DMS53 (cell line): ENCODE measurements at places on chromosomes 12 and 14.

DNA sequence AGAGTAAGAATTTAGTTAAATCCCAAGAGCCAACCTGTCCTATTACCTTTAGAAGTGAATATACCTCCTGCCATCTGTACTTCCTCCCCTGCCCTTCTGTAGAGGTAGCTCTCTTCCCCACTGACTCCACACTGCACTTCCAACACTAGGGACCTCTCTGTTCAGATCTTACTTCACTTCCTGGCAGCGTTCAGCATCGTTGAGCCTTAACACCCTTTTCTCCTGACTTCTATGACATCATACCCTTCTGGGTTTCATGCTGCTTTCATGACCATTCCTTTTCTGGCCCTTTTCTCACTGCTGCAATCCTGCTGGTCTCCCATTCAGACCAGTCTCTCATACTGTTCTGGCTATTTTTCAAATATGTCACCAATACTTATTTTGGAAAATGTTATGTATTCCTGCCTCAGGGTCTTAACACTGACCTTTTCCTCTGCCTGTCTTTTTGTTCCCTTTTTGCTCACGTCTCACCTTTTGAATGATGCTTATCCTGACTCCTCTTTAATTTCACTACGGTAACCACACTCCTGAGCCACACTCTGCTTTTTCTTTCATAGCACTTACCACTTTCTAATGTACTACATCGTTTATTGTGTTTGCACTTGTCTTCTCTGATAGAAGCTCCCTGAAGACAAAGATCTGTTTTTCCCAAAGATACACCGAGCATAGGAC is 67.6 kb downstream of the PLEKHA5 start:
- DNase-seq: peak; percentile 59

GRCh38 chr12:63940310-63941005 is 96.0 kb downstream of the SRGAP1 start:
- no peak for DNase-seq

DNA sequence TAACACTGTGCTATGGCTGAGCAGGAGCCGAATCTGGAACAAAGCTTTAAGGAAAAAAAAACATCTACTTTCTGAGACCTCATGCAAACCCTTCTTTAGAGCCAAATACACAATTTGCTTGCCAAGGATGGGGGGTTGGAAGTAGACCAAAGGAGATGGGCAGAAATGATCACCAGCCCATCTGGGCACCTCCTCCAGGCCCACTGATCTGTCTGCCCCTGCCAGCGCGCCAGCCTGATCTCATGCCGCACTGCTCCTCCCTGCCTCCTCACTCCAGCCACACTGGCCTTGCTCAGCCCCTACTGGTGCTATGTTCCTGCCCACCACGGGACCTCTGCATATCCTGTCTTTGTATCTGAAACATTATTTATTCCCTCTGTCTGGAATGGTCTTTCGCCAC is 24.8 kb upstream of the RAB35 start:
- DNase-seq: no peak

DNA sequence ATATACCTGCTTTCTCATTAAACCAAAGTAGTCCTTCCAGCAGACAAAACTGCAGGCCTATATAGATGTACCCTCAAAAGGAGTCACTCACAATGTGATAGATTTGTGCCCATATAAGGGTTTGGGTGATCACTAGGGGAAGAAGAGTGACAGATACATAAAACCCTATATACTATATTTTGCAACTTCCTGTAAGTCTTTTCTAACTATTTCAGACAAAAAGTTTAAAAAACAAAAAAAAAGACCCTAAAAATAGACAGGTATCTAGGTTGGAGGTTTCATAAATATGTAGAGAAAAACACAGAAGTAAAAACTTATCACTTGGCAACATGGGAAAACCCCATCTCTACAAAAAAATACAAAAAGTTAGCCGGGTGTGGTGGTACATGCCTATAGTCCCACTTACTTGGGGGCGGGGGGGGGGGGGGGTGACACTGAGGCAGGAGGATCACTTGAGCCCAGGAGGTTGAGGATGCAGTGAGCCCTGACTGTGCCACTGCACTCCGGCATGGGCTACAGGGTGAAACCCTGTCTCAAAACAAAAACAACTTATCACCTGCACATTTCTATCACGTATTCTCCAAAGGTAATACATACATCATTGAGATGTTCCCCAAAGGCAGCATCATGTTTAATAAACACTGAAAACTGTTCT is 2.9 kb downstream of the VCPKMT start:
- DNase-seq: no peak

DNA sequence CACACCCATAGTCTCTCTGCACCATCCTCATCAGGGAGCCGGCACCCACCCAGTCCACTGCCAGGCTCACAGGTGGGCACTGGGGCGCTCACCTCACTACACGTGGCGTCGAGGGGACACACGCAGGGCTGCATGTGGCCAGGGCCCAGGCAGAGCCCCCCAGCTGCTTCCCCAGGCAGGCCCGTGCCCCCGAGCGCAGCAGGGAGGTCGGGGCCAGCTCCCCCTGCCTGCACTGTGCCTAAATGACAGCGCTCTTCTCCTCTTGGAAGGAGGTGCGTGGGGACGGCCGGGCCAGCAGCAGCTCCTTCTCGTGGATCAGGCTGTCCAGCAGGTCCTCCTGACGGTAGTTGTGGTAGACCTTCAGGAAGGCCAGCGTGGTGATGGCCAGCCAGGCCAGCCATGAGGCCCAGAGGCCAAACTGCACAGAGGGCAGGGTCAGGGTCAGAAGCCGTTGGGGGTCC is 11.3 kb downstream of the TMEM179 start:
- peak; percentile 14 for DNase-seq

DNA sequence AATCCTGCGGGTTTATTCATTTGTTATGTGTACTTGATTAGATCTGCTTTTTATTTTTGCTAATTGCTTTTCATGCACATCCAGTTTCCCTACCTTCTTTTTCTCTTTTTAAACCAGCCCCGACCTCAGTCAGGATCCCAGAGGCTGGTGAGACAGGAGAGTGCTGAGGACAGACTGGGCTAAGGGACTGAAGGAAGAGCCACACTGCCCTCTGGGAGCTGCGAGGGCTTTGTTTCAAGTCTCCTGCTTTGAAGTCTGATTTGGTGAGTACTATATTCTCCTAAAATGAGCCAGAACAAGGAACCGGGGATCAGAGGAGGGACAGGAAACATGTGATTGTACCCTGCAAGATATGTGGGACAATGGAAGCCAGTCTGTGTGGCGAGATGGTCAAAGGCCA is 23.9 kb downstream of the PRICKLE1 start:
- DNase-seq: peak; percentile 37

GRCh38 chr12:115998119-115998633 is 279.3 kb downstream of the MED13L start:
- peak; percentile 76 for DNase-seq

DNA sequence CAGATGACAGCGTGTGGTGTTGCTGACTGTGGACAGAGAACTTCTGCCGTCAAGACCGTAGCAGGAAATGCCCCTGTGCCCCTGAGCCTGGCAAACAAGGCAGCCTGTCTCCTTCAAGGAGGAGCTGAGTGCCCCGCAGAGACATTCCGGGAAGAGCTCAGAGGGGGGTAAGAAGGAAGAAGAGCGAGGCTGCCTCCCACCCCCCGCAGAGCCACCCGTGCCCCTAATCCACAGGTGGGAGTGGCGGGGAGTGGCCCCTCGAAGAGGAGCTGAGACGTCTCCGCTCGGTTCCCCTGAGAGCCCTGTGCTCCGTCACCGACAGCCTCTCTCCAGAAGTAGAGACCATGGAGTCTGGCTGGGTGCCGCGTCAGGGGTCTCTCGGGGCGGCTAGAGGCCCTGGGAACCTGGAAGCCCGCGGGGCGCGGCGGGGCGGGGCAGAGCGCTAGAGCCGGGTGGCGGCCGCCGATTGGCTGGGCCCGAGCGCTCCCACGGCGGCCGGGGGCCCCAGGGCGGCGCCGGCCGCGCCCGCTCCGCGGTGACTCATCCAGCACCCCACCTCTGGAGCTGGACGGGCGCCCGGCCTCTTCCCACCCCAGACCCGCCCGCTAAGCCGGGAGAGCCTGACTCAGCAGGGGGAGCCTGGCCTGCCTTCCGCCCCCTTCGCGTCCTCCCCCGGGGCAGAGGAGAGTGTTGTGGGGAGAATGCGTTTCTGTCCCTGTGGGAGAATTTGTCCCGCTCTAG is 25.2 kb upstream of the KRT78 start:
- DNase-seq: peak; percentile 72

GRCh38 chr14:65281991-65282895 is 130.3 kb upstream of the FUT8 start:
- DNase-seq: no peak

DNA sequence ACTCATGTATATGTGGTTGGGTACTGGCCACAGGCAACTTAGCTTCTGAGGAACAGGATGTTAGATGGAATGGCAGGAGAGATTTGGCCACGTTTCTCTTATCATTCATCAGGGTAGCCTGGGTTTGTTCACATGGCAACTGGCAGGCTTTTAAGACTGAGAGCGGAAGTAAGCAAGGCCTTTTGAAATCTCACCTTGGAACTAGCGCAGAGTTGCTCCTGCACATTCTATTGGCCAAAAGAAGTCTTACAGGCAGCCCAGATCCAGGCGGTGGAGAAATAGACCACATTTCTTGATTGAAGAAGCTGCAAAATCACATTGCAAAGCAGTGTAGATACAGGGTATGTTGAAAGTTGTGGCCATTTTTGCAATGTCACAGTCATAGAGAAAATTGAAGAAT is 3.7 kb downstream of the CLEC4A start:
- DNase-seq: no peak

GRCh38 chr12:86613311-86613710 is 357.1 kb upstream of the MGAT4C start:
- no peak for DNase-seq

DNA sequence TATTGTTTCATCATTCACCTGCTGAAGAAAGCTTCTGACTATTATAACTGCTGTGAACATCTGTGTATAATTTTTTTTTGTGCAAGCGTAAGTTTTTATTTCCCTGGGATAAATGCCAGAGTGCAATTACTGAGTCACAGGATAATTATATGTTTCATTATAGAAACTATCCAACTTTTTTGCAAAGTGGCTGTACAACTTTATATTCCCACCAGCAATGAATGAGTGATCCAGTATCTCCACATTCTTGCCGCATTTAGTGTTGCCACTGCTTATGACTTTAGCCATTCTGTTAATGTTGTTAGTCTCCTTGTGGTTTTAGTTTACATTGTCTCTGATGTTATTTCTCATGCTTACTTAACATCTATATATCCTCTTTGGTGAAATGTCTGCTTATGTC is 88.1 kb upstream of the CCDC175 start:
- no peak for DNase-seq

DNA sequence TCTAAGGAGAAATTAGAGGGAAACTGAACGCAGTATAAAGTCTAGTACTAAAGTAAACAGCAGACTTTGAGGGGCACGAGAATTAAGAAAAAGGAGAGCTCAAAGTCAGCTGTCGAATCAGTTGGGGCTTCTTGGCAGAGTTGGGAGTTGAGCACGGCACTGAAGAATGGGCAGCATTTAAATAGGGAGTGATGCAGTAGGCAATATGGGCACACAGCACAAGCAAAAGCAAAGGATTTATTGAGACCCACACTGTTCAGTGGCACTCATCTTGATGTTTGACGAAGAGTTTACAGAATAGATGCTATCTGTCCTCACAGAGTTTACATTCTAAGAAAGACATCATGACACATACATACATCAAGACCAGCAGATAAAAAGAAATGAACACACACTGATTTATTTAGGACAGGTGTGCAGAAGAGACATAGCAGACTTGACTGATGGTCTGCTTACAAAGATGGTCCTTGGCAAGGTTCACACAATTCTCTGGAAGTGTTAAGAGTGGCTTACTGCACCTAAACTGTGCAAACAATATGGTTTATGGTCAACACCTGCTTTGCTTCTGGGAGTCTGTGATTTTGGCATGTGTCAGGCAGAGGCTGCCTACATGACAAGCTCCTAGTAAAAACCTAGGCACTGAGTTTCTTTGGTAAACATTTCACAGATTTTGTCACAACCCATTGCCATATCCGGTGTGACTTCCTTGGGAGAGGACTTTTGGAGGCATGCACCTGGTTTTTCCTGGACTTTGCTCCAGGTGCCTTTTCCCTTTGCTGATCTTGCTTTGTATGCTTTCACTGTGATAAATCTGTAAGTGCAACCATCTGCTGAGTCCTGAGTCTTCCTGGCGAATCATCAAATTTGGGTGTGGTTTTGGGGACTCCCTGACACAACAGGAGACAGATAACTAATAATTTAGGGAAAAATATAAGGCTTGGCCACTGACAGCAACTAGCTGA is 26.3 kb downstream of the ALKBH1 start:
- DNase-seq: peak; percentile 66

GRCh38 chr12:120039711-120040110 is 50.7 kb downstream of the BICDL1 start:
- DNase-seq: peak; percentile 17

- DNase-seq: no peak
Measured at GRCh38 chr14:95446470-95446869, 70.0 kb downstream of the SYNE3 start.

- DNase-seq: no peak
Measured at GRCh38 chr14:104290058-104290667, 151.8 kb downstream of the KIF26A start.

DNA sequence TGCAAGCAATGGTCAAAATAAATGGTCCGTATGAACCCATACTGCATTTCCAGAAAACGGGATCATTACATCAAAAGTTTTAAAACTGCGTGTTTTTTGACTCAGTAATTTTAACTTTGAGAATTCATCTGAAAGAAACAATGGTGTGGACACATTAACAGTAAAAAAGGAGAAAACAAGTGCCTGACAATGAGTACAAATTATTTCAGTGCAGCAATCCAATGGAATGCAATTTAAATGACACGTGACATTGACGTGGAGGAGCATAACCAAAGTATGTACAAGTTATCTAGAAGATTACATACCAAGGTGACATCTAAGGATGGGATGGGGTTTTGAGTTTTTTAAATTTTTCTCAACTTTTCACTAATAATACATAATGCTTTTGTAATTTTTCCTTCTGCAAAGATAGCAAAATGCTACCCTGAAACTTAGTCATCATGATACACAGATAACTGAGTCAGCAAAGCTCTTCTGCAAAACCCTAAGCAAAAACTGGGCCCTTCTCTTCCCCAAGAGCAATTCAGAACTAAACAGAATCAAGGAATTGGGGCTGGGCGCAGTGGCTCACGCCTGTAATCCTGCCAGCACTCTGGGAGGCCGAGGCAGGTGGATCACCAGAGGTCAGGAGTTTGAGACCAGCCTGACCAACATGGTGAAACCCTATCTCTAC is 20.4 kb downstream of the HNRNPC start:
- DNase-seq: no peak

DNA sequence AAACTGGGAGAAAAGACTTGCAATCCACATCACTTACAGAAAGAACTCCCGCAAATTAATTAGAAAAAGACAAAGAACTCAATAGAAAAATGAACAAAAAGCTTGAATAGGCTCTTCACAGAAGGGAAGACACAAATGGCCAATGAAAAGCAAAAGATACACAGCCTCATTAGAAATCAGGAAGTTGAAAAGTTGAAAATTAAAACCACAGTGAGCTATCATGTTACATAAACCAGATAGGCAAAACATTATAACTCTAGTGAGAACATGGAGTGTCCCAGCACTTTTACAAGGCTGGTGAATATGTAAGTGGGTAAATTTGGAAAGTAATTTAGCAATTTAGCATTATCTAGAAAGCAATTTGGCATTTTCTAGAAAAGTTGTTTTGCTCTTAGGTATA is 158.4 kb upstream of the RASSF8 start:
- DNase-seq: peak; percentile 77
